ENCODE measurements at places on chromosomes 6 and 20.

DNA sequence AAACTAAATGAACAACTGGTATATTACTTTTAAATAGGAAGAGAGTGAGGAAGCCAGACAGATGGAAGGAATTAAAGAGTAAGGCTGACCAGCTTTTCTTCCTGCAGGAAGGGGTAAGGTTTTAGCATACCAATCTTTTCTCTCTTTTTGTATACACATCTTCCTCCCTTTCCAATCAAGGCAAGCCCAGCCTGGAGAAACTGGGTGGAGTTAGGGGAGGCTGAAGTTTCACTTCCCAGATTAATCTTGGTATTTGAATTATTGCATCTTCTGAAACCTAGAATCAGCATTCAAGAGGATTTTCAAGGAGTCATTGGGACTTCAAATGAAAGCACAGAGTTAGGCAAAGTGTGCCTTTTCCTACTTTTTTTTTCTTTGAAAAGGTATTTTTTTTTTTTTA lies 33.1 kb downstream of the TMEM14A start:
- ATAC-seq = no peak

DNA sequence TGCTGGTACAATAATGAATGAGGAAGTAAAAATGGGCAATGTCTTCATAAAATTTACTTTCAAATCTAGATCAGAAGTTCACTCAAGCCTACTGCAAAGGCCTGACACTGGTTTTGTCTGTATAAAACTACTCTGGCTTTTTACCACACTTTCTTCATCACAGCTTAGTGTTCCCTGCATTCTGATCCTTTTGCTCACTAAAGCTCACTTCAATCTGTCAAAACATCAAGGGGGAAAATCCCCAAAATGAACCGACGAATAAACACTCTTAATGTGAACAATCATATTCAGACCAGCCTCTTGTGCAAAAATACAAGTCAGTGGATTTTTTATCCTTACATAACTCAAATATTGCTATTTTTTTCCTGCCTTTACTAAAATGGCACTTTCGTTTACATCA lies 98.5 kb downstream of the PRDM1 start:
- ATAC-seq = no peak

GRCh38 chr20:38272398-38272797 lies 11.9 kb upstream of the KIAA1755 start:
- no peak for ATAC-seq

DNA sequence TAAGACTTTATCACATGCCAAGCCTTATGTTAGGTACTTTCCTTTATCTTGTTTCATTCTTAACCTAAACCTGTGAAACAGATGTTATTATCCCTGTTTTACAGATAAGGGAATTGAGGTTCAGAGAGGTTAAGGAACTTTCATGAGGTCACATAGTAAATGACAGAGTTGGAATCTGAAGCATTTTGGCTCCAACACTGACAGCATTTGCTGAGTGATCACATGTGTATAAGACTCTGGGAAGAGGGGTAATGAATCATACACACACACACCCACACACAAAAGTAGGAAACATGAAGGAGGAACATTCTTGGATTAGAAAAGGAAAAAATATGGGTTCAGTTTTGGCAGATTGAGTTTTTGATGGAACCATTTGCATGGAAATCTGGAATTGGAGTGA lies 212.5 kb downstream of the GJA1 start:
- ATAC-seq = no peak

GRCh38 chr20:12012241-12013222 lies 94.8 kb downstream of the BTBD3 start:
- no peak for ATAC-seq

DNA sequence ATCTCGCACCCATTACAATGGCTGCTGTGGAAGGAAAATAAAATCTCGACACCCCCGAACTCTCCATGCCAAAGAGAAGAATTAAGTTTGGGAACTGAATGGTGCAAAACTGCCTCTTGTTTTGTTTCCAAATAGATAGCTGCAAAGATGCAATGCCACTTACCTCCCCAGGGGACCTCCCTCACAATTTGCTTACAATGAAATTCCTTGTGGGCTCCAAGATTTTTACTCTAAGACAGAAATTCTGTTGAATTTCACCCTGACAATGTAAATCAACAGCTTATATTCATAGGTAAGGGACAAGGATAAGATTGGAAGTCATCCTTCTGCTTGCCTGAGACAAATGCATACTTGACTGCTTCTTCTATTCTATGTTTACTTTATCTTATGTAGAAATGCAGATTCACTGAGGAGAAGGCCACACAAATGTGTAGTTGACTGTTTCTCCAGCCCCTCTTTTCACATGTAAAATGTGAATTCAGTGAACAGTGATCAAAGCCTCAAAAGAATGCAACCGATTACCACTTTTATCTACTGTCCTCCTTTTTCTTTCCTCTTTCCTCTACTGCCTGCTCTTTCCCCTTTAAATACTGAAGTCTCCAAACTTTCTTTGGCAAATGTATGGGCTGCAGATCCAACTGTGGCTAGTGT lies 36.6 kb downstream of the ADGRF4 start:
- no peak for ATAC-seq

DNA sequence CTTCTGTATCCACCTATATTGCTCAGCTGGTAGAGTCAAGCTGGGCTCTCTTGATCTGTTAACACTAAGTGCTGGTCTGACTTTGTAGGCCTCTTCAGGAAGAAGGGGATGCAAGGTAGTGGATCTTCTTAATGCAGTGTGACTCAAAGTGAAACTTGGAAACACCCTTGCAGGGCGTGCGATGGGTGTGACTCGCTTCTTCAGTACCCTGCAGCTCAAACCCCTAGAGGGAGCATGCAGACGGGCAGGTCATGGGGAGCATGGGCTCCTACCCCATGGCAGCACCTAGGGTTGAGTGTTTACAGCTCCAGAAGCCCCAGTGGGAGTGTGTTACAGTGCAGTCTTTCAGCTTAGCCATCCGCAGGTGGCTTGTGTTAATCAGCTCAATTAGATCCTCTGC lies 757 bp upstream of the SAMD3 start:
- ATAC-seq = no peak

DNA sequence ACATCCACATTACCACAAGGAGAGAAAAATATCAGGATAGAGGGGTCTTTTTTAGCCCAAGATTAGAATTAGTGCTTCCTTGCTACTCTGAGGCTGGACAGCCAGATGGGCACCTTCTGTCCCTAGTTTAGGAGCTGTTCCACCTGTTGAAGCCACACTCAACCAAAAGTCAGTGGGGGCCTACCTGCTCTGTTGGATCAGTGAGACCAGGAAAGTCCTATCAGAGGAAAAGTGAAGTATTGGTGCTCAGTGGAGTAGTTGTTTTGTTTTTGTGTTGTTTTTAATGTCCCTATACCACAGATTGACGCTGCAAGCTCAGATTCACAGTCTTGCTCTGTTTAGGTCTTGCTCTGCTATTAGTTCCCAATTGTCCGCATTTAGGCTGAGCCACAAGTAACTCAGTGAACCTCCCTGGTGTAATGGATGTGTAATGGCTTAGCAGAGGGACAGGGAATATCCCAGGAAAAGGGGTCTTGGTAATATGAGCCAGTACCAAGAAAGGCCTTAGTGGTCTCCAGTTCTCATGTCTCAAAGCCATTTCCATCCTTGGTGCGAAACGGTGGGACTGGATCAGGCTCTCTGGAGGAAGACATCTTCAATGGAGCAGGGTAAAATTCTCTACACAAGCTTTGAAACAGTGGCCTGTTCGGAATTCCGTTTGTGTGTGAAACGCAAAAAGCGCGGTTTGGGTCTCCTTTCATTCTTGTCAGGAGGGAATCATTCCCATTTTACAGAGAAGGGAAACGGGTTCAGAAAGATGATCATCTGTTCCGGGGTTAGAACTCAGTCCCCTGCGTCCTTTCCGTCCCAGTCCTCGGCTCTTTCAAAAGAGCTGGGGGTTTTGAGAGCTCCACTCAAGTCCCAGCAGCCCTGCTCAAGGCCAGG lies 631 bp upstream of the PABPC1L start:
- no peak for ATAC-seq

- peak; percentile 17 for ATAC-seq
These were observed 54.4 kb upstream of the CEP85L start for GRCh38 chr6:118705544-118706491.

- ATAC-seq = no peak
These were observed 2.3 kb downstream of the SLC2A4RG start for GRCh38 chr20:63741676-63742380.

DNA sequence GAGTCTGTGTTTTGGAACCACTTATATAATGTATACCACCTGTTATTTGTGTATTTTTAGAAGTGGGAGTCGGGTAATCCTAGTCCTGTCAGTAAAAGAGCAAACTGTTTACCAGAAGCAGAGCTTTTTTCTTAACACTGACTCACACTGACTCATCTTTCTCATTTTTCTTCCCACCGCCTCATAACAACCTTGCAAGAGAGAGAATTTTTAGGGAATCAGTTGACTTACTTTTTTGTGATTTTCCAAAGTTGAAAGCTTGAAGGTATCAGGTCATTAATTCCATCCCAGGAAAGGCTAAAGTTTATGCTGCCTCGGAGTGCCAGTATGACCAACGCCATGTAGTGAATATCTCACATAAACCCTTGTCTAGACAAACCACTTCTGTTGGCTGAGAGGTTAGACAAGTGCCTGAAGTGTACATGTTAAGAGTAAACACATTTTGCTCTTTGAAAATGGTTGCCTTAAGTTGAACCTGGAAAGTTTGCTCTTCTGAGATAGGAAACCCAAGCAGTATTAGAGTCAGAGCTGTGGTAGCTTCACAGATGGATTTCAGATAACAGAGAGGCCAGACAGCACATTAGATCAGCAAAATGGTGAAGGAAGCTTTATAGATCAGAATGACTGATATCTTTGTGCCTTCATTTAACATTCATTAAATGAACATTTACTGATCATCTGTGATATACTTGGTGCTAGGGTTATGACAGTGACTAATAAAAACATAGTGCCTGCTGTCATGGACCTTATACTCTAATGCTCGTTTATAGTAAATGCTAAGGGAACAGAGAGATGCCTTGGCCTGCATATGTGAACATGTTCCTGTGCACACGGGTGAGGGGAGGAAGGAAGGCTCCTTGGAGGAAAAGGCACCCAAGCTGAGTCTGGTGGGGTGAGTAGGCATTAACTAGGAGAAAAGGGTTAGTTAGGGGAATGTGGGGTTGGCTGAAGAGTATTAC lies 29.1 kb upstream of the PKIG start:
- peak; percentile 65 for ATAC-seq

DNA sequence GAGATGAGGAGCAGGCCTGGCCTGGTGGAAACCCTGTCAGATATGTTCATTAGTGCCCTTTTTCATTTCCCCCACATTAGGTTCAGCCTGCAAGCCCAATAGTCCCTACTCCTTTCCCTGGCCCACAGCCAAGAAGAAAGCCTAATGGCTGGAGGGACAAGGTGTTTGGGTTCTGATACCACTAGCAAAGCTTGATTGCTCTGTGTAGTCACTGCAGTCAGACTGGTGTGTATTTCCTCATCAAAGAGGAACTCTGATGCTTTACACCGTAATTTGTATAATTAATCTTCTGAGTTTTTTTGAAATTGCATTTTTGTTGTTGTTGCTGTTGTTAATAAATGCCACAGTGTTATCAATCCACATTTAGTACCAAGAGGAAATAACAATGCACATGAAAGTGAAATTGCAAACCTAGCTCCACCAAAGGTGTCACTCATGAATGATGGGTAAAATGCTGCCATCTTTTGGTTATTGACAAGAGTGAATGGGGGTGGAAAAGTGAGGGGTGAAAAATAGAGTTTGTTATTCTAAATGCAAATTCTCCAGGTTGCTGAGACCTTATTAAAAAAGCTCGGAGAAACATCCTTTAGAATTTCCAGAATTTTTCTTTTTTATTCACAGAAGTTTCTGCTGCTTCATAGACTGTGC lies 320.2 kb upstream of the POU3F2 start:
- no peak for ATAC-seq

GRCh38 chr20:62501801-62502495 lies 26.2 kb upstream of the GATA5 start:
- no peak for ATAC-seq

GRCh38 chr20:53738039-53738944 lies 144.7 kb upstream of the ZNF217 start:
- no peak for ATAC-seq

DNA sequence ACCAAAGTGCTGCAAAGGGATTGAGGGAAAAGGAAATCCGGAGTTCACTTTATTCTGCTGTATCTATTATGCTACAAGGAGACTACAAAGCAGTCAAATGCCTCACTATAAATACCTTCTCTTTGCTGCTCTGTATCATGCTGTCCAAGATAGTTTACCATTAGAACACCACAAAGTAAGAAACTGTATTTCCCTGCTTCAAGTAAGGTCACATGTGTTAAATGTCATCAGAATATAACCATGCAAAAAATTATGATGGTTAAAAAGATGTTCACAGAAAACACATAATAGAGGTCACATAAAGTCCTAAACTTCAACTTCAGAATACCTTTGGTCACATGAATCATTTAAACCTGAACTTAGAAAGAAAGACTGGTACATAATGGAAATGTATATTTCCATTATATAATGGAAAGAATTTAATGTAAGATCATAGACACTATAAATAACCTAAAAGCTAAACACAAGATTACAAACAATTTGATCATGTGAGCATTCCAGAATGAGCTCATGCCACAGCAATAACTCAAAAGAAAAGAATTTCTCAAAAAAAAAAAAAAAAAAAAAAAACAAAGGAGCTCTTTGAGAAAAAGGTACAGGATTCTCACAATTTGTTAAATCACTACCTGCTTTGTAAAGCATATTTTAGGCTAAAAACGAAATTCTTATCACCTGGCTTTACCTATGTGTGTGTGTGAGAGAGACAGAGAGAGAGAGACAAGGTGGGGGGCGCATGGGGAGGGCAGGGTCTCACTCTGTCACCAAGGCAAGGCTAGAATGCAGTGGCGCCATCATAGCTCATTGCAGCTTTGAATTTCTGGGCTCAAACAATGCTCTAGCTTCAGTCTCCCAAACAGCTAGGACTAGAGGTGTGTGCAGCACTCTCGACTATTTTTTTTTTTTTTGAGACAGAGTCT lies 58.7 kb downstream of the KIF13A start:
- no peak for ATAC-seq

DNA sequence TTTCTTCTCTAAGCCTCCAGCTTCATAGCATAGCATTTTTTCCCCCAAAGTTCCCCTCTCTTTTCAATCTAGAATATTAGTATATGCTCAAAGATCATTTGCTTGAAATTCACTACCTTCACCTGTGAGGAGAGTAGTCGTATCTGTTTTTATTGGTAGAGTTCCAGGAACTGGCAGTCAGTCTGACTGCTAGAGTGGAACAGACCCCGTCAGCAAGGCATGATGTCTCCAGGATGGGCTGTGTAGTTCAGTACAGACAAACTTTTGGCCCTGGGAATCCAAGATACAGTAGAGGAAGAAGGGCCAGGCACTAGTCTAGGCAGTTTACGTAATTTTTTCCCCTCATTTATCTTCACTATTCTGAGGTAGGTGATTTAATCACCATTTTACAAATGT lies 29.1 kb downstream of the RALY start:
- no peak for ATAC-seq

DNA sequence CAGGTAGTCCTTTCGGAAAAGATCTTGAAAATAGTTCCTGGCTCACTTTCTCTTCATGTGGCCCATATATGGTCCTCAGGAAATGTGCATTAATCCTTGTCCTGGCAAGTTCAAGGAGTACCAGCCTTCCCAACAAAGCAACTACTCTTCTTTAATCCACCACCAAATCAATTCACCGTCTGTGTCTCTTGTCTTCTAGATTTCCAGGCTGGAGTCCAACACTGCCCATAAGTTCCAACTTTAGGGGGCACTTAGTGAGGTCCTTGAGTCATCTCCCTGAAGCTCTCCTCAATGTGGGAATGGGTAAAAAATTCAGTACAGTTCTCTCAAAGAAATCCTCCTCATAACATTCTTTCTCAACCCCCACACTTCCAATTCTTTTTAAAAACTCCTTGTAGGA lies 6.9 kb upstream of the DAAM2 start:
- ATAC-seq = no peak

All from gastroesophageal sphincter (tissue), 4 donors.